ENCODE measurements at places on chromosomes 1 and 21.

GRCh38 chr1:117678246-117678977 is 72.6 kb downstream of the TENT5C start:
- DNase-seq = no peak

- DNase-seq = no peak
Observed at GRCh38 chr1:54124906-54125305, 27.9 kb downstream of the CDCP2 start.

- DNase-seq = no peak
Observed at GRCh38 chr21:39874759-39875158, 7.5 kb downstream of the PCP4 start.

GRCh38 chr1:9439074-9439761 is 100.0 kb upstream of the SLC25A33 start:
- peak; percentile 44 for DNase-seq

- DNase-seq = peak; percentile 84
Observed at GRCh38 chr1:167617153-167618147, 12.6 kb upstream of the RCSD1 start.

- DNase-seq = no peak
Observed at GRCh38 chr1:109365642-109366204, 32.0 kb downstream of the SORT1 start.
